ENCODE measurements at places on chromosomes 1 and 21. TPM values are rescaled to one million over a fixed set of nuclear protein-coding genes. Genes with fewer than 3 reads are reported as not detected.

The OLIG2 gene
- 0.84 TPM for polyA plus RNA-seq

The ELAPOR1 gene
- 18.8 TPM for polyA plus RNA-seq

The ELF3 gene
- 0.22 TPM for polyA plus RNA-seq

The RGS8 gene
- 8.3 TPM for polyA plus RNA-seq

The TRIM17 gene
- polyA plus RNA-seq: 0.14 TPM

The FCRL6 gene
- not detected for polyA plus RNA-seq

The TSPAN1 gene
- 0.96 TPM for polyA plus RNA-seq

The TSPEAR gene
- not detected for polyA plus RNA-seq

The CD244 gene
- polyA plus RNA-seq: not detected

The C1orf116 gene
- not detected for polyA plus RNA-seq

The MROH9 gene
- polyA plus RNA-seq: not detected

The ATP1A2 gene
- polyA plus RNA-seq: 0.12 TPM

The UBXN10 gene
- polyA plus RNA-seq: 0.82 TPM

The TRAF3IP3 gene
- not detected for polyA plus RNA-seq

The CNTN2 gene
- 3.2 TPM for polyA plus RNA-seq

The TTC4 gene
- 27.2 TPM for polyA plus RNA-seq

The PER3 gene
- 0.84 TPM for polyA plus RNA-seq

The RGS16 gene
- polyA plus RNA-seq: 1.1 TPM

The FBXO28 gene
- polyA plus RNA-seq: 20.3 TPM

The L1TD1 gene
- polyA plus RNA-seq: not detected

The UHMK1 gene
- 22.2 TPM for polyA plus RNA-seq

The ASCL5 gene
- polyA plus RNA-seq: not detected

The SPRR2A gene
- polyA plus RNA-seq: not detected

The SPRR2F gene
- not detected for polyA plus RNA-seq

The USF1 gene
- polyA plus RNA-seq: 457 TPM

The B3GALT5 gene
- polyA plus RNA-seq: 0.50 TPM

The KCNE2 gene
- 0.25 TPM for polyA plus RNA-seq

The WNT4 gene
- 5.1 TPM for polyA plus RNA-seq

The FCAMR gene
- polyA plus RNA-seq: not detected

The NECTIN4 gene
- not detected for polyA plus RNA-seq

The GPR37L1 gene
- polyA plus RNA-seq: not detected

The OR14A16 gene
- not detected for polyA plus RNA-seq

The S100A7 gene
- not detected for polyA plus RNA-seq

The HMCN1 gene
- 0.02 TPM for polyA plus RNA-seq

The ICOSLG gene
- polyA plus RNA-seq: not detected

The TDRD10 gene
- not detected for polyA plus RNA-seq
